ENCODE measurements at places on chromosomes 7 and 10.

- DNase-seq, result no peak
Measured at GRCh38 chr10:95241533-95241932, 47.5 kb downstream of the ACSM6 start.

- no peak for DNase-seq
Measured at GRCh38 chr10:113180401-113181154, 230.5 kb downstream of the TCF7L2 start.

DNA sequence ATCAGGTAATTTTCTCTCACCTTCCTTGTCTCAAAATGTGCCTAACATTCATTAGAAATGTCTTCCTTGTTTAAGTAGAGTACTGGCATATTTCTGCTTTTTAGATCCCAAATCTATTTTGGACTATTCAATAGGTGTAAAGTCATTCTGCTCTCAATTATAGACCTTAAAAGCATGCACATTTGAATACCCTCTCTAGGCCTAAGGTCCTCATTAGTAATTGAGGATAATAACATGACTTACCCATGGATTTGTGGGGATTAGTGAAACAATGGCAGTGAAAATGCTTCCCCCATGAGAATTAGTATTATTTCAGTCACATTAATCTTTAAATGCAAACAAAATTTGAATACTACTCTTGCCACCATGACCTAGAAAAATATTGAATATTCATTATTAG is 1073.0 kb upstream of the CELF2 start:
- no peak for DNase-seq

- DNase-seq, result no peak
Measured at GRCh38 chr10:10676972-10677371, 340.7 kb upstream of the CELF2 start.

DNA sequence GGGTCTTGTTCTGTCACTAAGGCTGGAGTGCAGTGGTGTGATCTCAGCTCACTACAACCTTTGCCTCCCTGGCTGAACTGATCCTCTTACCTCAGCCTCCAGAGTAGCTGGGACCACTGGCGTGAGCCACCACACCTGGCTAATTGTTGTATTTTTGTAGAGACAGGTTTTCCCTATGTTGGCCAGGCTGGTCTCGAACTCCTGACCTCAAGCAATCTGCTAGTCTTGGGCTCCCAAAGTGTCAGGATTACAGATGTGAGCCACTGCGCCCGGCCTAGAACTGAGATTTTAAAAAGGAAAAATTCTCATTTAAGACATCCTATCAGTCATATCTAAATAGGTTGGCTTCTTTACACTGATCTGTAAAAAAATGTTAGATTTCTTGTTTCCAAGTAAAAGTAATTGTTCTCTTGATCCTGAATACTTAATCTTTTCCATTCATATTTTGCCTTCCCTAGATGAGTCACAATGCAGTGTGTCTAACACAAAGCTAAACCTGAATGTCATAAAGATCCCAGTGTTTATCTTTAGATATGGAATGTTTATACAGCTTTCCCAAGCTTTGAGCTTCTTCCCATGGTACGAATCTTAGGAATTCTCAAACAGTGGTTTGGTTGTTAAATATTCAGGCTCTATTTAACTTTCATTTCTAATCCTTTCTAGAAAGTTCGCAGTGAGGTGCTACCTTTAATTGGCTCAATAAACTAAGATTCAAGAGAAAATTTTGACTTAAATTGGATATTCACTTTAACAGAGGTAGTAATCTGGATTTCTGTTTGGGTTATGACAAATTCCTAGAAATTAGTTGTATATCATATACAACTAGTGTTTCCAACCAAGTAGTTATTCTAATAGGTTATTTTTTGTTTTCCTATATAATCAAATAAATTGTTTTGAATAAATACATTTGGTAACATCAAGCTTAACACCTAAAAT is 12.1 kb upstream of the LAMB1 start:
- DNase-seq, result no peak

DNA sequence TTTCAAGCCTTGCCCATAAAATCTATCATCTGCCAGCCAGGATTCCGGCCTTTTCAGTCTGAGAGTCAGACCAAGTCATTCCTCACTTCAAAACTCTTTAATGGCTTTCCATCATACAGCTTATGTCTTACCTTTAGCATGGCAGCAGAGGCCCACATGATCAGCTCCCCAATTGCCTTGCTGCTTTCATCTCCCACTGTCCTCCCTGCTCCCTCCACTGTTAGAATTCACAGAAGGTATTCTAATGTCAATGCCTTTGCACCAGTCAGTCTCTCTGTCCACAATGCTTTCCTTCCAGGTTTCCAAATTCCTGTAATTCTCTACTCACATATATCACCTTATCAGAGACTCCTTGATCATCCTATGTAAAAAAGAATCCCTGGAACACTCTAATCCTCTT is 37.2 kb downstream of the SEMA3E start:
- DNase-seq, result no peak

DNA sequence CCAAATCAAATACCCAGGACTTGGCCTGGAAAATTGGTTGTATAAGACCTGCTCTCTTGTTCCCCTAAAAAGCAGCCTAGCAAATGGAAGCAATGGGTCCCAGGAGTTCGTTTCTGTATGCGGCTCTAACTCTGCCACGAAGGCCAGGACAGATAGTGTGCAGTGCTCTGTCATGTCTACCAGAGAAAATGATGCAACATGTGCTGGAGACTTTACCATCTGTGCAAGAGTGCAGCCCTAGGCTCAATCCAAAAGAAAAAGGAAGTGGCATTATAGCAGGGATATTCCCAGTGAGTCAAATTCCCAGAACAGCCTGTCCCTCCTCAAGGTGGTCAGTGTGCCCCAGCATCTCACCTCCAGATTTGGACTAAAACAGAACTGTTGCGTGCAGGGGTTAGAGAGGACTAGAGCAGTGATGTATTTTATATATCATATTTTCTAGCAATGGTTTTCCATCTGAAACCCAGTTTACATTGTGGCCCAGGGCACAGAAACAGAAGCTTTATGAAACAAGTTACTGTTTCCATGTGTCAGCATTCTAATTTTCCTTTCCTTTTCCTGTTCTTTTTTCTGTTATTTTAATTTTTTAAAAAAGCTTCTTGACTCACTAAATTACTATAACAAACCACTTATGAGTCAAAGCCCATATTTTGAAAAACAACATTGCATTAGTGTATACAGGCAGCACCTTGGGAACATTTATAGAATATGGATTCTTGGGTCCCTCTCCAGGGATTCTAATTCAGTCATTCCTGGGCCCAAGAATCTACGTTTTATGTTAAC is 311.2 kb downstream of the RNLS start:
- DNase-seq, result no peak

DNA sequence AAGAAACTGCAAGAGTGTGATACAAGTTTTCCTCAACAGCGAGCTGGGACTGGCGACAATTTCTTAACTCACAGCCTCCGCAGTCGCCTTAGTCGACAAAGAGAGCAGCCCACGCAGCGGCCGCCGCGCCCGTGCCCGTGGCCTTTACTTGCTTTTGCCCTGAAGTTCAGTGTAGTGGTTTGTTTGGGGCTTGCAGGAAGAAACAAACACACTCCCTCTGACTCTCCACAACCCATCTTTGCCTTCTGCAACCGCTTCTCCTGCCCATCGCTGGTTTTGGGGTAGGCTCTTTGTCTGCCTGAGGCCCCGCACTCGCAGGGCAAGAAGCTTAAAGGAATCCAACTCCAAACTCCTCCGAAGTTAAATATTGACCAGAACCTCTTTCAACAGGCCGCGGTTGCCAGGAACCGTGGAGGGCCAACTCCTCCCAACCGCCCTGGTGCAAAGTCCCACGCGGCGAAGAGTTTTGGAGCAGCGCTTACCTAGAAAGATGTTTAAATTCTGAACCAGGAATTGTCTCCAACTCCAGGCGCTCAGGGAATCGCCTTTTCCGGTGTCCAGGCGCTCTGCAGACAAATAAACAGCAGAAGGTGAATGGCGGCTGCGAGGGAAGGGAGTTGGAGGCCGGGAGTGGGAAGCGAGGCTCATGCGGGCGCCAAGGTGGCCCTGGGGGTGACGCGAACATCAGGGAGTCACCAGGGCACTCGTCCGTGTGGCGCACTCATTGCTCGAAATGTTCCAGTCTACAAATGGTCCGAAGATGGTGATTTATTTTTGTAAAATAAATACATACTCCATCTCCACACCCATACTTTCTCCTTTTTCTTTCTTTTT is 8.3 kb downstream of the HOXA4 start:
- DNase-seq, result no peak

DNA sequence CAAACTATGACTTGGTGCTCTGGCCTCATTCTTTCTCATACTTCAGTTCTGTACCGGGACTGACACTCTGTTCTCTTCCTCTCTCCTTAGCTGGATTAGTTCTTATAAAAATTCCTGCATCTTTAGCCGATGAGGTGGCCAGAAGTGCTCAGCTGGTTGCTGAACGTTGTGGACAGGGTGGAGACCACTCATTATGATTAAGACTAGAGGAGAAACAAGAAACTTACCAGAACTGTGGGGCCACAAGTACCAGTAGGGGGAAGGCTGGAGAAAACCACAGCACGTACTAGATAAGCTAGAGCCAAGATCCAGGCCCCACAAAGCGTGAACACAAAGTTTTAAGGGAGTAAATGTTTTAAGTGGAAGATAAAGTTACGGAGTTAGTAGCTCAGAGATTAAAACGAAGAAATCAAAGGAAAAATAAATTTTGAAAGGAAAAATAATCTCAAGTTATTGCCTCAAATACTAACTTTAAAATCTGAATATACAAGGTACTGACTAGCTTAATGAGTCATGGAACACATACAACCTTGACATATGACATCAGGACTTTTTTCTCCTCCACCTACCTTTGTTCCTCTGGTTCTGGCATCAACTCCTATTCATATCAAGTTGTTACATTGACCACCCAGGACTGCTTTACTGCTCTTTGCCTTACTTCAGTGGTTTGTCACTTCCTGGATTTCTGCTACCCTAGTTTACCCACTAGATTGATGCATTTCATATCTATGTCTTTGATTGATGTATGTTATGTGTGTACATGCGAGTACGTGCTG is 469.0 kb downstream of the TFEC start:
- no peak for DNase-seq

DNA sequence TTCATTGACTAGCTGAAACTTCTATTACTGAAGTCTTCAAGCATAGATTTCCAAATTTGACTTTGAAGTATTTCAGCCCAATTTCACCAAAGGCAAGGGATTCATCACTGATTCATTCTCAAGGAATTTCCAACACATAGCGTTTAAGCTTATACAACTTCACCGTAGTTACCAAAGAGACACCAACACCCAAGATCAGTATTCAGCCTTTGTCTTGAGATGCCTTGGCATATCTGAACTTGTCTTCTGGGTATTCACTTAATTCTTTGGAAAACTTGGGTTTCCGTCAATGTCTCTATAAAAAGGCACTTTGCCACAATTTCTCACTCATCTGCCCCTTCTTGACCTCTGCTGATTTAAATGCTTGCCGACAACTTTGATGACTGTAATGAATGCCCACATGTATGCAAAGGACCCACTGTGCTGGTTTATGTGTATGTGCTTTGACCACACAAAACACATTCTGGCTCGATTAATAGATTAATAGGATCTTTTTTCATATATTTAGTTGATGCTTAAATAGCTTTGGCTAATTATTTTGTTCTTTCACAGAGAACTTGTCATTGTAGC is 49.6 kb downstream of the TES start:
- no peak for DNase-seq

DNA sequence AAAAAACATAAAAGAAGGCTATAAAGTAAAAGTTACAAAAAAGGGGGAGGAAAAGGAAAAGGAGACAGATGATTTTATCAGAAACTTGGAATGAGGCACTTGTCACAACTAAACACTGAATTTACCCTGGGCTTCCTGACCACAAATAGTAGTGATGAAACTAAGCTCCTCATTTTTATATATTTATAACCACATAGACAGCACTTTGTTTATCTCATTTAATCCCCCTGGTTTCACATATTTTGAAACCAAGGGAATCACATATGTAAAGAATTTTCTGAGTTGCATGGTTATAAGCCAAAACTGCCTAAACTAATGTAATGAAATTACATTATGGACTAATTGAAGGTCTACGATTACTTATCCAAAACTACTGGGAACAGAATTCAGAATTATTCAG is 39.6 kb upstream of the MET start:
- no peak for DNase-seq

DNA sequence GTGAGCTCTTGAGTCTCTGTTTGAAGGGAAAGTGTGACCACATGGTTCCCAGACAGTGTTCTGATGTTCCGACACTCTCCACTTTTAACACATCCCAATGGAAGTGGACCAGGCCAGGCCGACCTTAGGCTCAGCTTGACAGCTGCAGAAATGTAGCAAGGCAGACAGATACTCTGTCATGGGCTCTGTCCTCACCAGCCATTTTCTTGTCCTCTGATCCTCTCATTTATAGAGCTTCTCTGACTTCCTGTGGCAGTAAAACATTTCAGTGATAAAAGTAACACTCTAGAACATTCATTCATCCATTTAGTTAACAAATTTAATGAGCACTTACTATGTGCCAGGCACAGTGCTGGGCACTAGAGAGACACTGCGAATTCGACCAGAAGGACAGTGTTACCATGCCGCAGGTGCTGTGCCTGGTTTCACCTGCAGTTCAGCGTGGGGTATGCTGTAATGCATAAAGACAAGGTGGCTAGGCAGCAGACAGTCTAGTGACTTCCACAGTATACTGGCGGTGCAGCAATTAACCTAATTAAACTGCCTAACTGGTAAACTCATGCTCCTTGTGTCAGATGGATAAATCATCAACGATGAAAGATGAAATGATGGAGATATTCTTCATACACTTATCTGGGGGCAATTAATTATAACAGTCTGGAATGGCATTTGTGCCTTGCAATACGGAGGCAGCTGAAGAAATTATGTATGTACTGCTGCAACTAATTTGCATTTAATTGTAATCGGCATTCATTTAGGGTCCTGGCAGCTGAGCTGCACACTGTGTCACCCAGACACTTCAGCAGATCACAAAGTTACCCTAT is 188.1 kb downstream of the NRP1 start:
- no peak for DNase-seq

DNA sequence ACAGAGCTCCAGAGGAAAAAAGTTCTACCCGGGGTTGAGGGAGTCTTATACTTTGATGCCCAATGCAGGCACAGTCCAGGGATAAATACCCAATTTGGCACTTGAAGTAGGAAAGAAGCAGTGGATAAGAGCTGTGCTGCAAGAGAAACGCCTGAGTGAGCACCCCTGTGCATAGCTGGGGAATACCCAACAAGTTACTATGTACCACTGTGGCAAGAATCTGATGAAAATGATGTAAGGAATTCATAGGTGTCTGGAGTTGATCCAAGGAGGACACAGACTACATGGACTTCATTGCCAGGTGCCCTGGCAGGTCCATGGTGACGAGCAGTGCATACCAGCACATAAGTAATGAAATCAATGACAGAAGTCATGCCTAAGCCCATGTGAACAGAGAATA is 183.7 kb upstream of the FEZF1 start:
- DNase-seq, result no peak

- no peak for DNase-seq
Measured at GRCh38 chr10:63491588-63492316, 26.0 kb upstream of the JMJD1C start.

GRCh38 chr10:103241262-103242011 is 4.2 kb upstream of the RPEL1 start:
- DNase-seq, result no peak

GRCh38 chr7:127654404-127655394 is 2.7 kb downstream of the SND1 start:
- no peak for DNase-seq

GRCh38 chr10:94131885-94132284 is 138.2 kb downstream of the PLCE1 start:
- no peak for DNase-seq

All from esophagus squamous epithelium (tissue), 5 donors.